ENCODE measurements at places on chromosomes 16 and 17.

DNA sequence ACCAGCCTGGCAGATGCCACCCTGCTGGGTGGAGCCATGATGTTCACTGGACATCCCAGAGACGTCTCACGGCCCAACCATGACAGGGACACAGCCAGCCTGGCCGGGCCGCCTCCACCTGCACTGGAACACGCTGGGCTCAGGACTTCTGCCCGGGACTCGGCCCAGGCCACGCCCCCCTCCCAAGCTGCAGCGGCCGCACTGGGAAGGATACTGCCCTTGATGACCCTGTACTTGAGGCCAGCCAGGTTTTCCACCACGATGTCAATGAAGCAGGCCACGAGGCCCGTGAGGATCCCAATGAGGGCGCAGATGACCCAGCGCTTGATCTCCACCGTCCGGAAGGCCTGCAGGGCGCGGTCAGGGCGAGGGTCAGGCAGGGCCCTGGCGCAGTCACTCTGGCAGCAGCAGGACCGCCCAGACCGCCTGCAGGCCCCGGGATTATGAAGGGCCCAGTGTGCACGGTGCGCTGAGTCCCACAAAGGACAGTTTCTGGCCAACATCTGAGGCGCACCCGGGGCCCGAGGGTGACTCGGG lies 14.2 kb downstream of the CLCN7 start:
- DNase-seq = no peak

- DNase-seq = peak; percentile 21
Measured at GRCh38 chr16:29926711-29927052, 656 bp upstream of the KCTD13 start.

GRCh38 chr17:46782250-46782953 lies 36.1 kb downstream of the WNT3 start:
- peak; percentile 29 for DNase-seq

- no peak for DNase-seq
Measured at GRCh38 chr16:627454-628239, 3.1 kb upstream of the WFIKKN1 start.

DNA sequence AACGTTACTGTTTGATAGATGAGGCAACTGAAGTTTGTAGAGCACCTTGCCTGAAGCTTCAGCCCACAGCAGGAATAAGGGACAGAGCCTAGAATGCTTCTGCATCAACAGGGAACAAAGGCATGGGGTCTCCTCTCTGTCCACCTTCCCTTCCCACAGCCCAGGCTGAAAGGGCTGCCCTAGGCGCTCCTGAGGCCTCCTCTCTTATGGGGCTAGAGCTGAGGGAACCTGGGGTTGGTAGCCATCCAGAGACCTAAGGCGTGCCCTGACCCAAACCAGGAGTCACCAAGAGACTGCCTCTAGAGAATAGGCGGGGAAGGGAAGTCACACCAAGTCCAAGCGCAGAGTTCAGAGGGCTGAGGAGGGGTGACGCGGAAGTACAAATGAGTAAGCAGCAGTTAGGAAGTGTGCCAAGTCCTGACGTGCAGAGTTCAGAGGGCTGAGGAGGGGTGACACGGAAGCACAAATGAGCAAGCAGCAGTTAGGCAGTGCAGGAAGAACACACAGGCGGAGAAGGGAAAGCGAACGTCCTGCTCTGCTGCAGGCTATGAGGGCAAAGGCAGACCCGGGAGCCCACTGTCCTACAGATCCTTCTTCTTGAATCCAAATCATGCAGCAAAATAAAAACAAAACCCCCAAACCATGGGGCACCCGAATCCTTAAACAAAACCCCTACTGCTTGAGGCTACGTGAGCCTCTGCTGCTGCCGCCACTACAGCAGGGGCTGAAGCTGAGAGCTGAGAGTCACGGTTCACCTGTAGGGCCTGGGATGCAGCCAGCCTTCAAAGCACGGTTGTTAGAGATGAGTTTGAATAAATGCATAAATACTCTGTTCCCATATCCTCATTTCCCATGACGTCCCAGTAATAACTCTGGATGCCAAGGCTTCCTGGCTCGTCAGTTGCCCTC lies 2.7 kb upstream of the SPG7 start:
- peak; percentile 68 for DNase-seq

GRCh38 chr17:43381621-43382020 lies 17.2 kb upstream of the ARL4D start:
- DNase-seq = no peak

- DNase-seq = no peak
Measured at GRCh38 chr16:3755249-3755648, 37.9 kb upstream of the TRAP1 start.

DNA sequence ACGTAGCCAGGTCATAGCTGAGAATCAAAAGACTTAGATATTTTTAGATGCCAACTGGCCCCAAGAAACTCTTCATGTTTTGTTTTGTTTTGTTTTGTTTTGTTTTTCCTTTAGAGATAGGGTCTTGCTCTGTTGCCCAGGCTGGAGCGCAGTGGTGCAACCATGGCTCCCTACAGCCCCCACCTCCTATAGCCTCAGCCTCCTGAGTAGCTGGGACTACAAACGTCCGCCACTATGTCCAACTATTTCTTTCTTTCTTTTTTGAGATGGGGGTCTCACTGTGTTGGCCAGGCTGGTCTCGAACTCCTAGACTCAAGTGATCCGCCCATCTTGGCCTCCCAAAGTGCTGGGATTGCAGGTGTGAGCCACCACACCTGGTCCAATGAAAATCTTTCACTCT lies 107.1 kb downstream of the ADCY9 start:
- no peak for DNase-seq

DNA sequence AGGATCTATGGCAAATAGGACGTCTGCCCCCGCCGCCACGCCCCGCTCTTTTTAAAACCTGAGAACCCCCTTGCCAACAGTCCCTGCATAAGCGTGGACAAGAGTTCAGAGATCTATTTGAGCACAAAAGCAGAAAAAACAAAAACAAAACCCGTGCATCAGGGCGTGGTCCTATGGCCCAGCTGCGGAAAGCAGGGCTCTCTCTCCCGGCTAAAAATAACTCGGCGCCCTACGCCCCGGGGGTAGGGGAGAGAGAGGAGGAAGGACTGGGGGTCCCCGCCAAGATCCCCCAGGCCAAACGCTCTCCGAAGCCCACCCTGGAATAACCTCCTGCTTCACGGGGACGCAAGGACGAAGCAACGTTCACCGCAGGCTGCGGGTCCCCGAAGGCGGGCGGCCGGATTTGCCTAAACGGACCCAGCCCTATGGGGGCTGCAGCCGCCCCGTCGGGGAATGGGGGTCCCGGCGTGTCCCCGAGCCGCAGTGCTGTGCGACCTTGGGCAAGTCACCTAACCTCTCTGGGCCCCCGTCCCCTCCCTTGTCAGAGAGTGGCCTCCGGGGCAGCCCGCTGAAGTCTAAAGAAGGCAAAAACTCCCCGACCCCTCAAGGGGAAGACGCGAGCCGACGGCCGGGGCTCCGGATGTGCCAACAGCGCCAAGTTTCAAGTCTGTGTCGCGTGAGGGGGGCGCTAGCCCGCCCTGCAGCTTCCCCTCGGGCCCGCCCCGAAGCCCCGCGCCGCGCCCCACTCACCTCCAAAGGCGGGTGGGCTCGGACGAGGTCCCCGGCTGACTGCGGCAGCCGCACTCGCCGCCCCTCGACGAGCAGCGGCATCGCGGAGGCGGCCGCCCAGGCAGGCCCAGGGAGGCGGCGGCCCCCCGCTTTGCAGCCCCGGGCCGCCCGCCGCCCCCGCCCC lies 477 bp downstream of the NTAN1 start:
- no peak for DNase-seq

DNA sequence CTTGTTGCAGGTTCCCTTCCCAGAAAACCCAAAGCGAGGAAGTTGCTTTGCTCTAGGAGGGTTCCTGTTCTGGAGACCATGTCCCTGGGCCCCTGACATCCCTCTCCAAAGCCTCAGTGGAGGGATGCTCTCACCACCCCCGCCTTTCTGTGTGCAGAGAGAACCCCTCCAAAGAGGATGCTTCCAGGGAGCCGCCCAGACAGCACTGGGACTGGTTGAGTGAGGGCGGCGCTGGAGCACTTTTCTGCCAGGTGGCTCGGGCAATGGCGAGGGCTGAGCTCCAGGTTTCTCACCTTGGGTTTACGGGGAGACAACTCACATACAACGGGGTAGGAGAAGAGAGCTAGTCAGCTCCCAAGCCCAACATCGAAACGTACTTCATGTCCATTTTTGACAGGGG lies 7.3 kb downstream of the EMC6 start:
- no peak for DNase-seq

- no peak for DNase-seq
Measured at GRCh38 chr16:79041206-79041605, 559.3 kb downstream of the MAF start.

DNA sequence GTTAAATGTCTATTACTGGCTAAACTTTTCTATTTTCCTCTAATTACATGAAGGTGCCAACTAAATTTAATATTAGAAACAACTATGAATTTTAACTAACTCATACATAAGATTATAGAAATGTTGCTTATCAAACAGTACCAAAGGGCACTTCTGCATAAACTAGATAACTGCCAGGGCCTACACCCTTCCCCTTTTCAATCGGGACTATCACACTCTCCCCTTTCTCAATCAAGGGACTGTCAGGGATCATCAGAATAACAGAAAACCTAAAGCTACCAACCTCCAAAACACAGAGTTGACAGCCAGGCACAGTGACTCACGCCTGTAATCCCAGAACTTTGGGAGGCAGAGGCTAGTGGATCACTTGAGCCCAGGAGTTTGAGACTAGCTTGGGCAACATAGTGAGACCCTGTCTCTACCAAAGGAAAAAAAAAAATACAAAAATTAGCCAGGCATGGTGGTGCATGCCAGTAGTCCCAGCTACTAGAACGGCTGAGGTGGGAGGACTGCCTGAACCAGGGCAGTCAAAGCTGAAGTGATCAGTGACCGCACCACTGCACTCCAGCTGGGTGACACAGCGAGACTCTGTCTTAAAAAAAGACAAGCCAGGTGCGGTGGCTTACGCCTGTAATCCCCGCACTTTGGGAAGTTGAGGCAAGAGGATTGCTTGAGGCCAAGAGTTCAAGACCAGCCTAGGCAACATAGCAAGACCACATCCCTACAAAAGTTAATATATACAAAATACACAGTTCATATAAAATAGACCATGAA lies 3.2 kb upstream of the PHLPP2 start:
- no peak for DNase-seq

DNA sequence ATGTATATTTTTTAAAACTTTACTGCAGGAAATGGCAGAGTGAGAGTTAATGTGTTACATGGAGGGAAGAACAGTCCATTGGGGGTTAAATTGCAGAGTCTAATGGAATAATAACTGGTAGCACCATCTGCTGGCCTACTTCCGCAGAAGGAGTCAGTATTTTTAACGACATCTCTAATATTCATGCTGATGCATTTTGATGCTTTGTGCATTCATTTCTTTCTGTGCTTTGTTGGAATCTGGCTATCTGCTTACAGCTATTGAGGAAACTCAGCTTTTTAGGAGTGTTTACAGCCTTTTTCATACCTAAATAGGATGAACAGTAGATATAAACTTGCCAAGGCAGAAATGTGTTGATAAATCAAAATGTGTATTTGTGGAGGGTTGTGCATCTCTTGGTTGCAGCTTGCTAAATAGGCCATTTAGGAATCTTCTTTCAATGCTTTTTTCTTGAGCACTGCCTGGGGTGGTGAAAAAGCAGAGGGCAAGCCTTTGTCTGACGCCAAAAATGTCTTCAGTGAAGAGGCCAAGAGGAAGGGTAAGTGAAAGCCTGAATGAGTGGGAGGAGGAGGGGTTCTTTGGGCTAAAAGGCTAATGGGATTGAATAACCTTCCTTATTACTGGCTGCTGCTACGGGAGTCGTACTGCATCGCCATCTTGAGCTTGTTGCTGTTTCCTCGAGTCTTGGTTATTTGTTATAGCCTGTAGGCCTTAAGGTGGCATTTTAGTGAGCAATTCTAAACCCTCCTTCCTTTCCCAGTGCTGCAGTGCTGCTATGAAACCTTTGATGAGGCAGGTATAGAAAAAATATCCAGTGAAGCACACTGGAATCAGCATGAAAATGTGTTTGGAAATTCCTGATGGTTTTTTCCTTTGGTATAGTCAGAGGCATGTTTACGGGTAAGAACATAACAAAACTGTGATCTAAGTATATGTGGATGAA lies 153.3 kb downstream of the CHD9 start:
- peak; percentile 87 for DNase-seq

DNA sequence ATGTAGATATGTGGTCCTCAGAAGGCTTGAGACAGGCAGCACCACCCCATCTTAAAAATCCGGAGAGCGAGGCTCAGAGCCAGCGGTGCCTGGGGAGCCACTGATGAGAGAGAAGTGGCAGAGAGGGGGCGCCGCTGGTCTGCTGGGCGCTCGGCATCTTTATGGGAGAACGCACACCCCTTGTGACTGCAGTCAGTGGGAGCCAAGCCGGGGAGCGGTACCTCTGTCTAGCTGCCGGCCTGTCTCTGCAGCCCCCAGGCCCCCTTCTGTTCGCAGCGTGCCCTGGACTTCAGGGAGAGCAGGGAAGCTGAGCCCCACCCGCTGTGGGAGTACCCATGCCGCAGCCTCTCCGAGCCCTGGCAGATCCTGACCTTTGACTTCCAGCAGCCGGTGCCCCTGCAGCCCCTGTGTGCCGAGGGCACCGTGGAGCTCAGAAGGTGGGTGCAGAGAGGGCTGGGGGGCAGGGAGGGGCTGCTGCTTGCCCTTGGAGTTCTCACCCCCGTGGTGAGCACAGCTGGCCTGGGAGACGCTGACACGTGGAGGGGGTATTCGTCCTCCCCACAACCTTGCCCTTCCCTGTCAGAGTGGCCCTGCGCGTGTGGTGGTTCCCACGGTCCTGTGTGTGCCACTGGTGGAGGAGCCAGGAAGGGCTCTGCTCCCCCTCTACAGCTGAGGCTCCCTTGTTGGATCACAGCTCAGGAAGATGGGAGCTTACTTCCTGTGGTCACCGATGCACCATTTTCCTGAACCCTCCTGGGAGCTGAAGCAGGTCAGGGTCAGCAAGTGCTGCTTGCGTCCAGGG lies 44.8 kb downstream of the PRMT7 start:
- DNase-seq = no peak

DNA sequence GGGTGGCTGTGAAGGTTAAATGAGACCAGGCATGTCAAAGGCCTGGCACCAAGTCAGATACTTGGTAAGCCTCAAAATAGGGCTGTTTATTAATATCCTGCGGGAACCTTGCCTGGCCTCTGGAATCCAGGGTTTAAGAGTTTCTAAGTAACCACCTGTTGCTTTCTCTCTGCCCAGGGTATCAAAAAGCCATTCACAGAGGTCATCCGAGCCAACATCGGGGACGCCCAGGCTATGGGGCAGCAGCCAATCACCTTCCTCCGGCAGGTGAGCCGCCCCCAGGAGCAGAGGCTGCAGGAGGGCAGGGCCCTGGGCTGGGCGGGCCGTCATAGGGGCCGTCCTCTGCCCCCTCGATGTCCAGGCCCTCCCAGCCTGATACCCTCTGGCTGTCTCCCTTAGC lies 13.3 kb downstream of the GPT2 start:
- DNase-seq = no peak

- no peak for DNase-seq
Measured at GRCh38 chr17:57701124-57701523, 44.0 kb downstream of the CCDC182 start.

DNA sequence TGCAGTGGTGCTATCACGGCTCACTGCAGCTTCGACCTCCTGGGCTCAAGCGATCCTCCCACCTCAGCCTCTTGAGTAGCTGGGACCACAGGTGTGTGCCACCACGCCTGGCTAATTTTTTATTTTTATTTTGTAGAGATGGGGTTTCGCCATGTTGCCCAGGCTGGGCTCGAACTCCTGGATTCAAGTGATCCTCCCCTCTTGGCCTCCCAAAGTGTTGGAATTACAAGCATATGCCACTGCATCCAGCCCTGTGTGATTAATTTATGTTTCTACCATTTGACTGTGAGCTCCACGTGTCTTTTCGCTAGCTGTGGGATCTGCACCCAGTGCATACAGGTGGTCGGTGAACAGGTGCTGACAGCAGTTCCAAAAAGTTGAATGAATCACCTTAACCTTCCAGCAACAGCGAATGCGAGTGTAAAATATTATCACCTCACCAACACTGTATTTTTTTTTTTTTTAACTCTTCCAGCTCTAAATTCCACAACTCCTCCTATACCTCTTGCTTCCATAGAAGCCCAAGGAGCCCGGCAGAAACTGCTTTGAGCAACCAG lies 484 bp upstream of the NUDT7 start:
- DNase-seq = no peak

Data from fibroblast of upper back skin (primary cell).